ENCODE measurements at places on chromosomes 7 and 10. TPM values are rescaled to one million over a fixed set of nuclear protein-coding genes. Genes with fewer than 3 reads are reported as not detected.

CYP2C19 gene
- not detected for total RNA-seq

DNA sequence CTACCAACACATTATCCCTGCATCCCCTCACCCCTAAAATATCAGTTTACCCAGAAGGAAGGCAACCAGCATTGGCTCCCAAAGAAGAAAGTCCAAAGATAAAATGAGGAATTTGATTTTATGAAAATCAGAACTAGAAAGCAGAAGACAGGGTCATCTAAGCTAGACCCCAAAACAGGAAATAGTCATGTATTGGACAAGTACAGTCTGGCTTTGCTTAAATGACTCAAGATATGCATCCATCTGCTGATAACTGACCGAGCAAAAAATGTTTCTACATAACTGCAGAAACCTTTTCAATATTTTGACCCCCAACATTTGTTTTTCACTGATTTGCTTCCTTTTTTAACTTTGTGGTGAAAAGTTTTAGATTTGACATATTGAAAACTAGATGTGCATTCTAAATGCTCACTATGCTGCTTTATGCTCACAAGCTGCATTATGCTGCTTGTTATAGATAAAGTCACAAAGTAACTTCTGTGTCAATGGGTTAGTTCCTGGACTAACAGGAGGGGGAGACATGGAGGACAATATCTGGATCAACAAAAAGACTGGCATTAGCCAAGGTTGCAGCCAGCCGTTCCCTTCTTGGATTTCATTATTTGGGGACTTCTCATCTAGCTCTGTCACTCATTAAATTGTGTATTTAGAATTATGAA, 227.0 kb downstream of the INHBA start:
- no peak for DNase-seq

DNA sequence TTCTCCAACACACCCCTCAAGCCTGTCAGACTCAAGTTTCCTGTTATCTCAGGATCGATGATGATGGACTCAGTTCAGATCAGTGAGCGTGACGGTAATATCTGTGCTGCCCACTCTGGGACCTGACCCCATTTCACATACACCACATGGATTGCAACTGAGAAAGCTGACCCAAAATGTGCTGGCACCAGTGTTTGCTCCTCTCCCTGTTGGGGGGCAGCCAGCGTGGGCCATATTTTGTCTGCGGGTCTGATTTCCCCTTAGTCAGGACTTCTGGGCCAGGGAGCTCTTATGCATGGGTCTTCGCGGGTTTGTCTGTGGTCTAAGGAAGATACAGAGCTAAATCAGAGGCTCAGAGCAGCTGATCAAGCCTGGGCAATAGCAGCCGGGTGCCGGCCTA, 42.6 kb upstream of the TRIM8 start:
- no peak for DNase-seq

RELN gene
- total RNA-seq, result 2.5 TPM

DNA sequence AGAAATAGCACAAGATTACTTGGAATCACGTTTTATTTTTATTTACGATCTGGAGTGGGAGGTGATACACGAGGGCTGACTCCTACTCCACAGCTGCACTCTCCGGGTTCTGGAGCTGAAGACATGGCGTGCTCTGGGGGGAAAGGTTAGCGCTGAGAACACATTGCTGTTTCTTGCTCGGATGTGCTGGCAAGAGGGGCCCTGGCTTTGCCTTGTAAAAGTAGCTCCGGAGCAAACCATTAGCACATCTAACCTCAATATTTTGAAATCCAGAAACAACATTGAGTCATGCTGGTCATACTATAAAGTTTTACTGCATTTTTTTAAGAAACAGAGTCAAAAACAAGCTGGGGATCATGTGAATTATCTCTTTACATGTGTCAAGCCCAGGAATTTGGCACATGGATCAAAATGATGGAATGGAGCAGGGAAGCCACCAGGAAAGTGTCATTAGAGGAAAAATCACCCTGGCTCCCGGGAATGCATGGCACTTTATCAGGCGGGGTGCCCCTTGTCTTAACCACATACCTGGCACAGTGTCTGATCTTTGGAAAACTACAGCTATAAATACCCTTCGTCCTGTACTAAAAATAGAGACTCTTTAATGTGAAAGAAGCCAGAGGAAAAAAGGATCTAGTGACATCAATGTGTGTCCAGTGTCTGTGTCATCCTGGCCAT, 31.6 kb upstream of the LYZL1 start:
- peak; percentile 43 for DNase-seq

DNA sequence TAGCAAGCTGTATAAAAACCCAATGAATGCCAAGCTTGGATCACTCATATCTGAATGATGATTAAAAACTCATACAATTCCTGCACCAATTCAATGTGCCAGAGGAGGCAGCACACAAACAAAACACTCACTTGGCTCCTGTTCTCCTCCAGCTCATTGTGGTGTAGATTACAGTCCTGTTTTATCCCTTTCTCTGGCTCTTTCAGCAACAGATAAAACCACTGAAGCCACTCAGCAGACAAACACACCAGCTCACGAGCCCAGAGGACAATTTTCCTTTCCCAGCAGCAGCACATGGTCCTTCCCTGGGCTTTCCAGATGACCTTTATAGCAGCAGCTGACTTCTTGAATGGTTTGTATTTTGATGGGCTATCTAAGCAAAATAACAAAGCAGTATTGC, 107.3 kb upstream of the STARD3NL start:
- no peak for DNase-seq

DNA sequence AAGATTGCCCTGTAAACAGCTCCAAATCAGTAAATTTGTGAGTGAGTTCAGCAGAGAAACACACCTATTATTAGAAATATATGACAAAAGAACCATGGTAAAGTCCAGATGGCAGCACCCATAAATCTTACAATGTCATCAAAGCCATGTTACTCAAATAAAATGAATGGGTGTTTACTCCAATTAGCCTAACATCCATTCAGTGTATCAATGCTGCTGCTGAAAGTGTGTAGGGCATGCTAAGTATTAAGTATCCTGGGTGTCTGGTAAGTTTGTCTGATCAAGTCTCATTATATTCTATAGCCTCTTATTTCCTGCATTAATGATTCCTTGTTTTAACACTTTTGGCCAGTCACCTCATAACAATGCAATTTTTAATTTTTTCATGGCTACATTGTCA, 185.5 kb upstream of the STEAP4 start:
- no peak for DNase-seq

FAM25G gene
- total RNA-seq, result not detected

PLPP4 gene
- total RNA-seq, result not detected

- no peak for DNase-seq
Observed at GRCh38 chr7:12524794-12525386, 45.6 kb upstream of the SCIN start.

- no peak for DNase-seq
Observed at GRCh38 chr10:31756101-31756728, 172.4 kb downstream of the ARHGAP12 start.

OR6V1 gene
- not detected for total RNA-seq

- DNase-seq, result no peak
Observed at GRCh38 chr10:623014-623413, 66.5 kb downstream of the DIP2C start.

OR2A1 gene
- not detected for total RNA-seq

GRCh38 chr7:29956487-29956836, 33.1 kb downstream of the SCRN1 start:
- no peak for DNase-seq

RALA gene
- 38.0 TPM for total RNA-seq

- no peak for DNase-seq
Observed at GRCh38 chr7:24402655-24403054, 118.7 kb downstream of the NPY start.

DNA sequence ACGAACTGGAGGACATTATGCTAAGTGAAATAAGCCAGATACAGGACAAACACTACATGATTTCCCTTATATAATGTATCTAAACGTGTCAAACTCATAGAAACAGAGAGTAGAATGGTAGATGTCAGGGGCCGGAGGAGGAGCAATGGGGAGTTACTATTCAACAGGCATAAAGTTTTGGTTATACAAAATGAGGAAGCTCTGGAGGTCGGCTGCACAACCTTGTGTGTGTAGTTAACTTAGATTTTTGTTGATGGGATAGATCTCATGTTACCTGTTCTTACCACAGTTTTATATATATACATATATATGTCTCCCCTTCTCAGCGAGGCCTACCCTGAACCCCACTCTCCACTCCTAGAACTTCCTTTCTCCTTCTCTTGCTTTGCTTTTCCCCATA, 22.4 kb upstream of the TECTB start:
- DNase-seq, result no peak

GRCh38 chr7:94348142-94348541, 46.6 kb upstream of the COL1A2 start:
- DNase-seq, result peak; percentile 31

DNA sequence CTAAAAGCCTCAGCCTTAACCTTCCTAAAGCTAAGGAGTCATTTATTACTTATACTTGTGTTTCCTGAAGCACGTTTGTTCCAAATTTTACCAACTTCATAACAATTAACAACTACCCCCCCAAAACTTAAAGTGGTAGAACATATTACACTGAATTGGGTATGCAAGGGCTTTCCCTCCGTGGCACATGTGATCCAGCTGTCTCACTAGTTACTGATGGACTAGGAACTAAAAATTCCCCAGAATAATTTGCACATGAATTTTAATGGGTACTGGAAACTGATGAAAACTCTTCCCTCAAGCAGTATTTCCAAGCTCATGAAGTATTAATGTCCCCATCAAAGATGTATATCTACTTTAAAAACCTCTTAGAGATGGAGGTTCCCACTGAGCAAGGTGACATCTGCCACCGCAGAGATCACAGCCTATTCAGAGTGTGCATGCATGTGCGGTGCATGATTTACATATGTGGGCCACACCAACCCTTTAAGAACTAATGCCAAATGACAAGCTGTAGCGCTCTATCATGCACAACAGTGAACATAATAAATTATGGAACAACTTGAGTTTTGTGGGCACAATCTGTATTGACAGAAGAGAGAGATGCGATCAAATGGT, 139.9 kb upstream of the ADCY1 start:
- DNase-seq, result no peak

GRCh38 chr10:110175406-110175805, 32.0 kb upstream of the MXI1 start:
- DNase-seq, result no peak

DNA sequence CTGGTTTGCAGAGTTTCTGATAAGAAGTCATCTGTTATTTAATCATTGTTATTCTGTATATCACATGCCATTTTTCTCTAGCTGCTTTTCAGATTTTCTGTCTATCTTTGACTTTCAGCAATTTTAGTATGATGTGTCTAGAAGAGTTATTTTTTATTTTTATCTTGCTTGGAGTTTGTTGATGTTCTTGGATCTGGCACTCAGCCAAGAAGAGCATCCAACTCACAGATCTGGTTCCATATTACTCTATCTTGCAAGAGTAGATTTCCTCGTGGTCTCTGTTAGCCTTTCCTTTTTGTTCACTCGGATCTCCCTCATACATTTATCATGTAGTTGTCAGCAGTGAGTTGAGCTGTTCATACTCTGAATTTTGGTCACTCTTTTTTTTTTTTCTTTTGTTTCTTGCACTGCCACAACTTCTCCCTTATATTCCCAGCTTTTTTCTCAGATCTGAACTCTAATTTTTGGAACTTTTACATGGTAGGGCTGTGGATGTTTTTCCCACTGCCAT, 54.8 kb upstream of the CALCR start:
- DNase-seq, result no peak

DNA sequence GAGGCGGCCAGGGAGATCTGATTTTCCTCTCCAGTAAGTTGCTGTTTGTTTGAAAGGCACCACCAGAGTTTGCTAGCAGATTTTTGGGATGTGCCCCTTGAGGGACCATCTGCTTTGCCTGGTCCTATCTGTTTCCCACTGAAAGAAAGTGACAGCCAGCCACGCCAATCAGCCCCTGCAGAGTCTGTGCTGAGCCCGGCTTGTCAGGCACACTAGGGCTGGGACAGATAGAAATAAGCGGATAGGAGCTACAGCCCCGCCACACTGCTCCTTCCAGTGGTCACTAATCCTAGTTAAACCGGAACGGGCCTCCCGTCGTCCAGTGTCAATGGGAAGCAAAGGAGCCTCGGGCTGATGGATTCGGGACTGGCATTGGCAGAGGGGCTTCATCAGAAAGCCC, 161.9 kb upstream of the PRR15 start:
- no peak for DNase-seq

GRCh38 chr10:30991647-30992011, 40.0 kb downstream of the ZNF438 start:
- no peak for DNase-seq

All from left ventricle myocardium superior (tissue), 1 donor.